ENCODE measurements at places on chromosomes 6 and 20. TPM values are rescaled to one million over a fixed set of nuclear protein-coding genes. Genes with fewer than 3 reads are reported as not detected.

Gene OPN5
- not detected for total RNA-seq

GRCh38 chr6:113432521-113433334 is 424.4 kb upstream of the MARCKS start:
- no peak for DNase-seq

DNA sequence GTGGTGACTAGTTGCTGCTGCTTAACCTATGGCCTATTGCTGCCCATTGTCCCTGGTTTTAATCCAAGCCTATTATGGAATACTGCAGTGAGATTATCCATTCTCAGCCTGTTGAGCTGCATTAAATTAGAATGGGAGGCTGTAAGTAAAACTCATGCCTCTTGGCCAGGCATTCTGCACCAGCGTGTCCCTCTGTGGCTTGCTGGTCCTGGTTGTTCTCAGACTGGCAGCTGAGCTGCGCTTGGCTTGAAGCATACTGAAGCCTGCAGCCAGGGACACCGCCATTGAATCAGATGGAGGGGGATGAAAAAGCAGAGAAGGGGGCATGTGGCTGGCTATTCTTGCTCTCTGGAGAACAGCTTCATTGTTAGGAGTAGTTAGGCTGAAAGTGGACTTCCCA is 15.6 kb downstream of the LRRN4 start:
- DNase-seq, result no peak

DNA sequence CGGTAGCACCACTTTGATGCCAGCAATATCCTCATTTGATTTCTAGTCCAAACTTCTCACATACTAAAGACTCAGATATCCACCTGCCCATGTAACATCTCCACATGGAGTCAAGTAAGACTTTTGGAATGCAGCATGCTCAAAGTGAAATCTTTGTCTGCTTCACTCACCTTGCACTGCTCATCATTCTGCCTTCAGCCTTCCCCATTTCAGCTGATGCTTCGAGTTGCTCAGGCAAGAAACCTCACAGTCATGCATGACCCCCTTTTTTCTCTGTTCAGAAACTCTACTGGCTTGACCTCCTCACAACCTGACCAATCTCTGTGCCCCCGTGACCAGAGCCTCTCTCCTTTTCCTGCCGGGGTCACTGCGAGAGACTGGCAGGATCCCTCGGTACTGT is 41.0 kb upstream of the KIF25 start:
- no peak for DNase-seq

DNA sequence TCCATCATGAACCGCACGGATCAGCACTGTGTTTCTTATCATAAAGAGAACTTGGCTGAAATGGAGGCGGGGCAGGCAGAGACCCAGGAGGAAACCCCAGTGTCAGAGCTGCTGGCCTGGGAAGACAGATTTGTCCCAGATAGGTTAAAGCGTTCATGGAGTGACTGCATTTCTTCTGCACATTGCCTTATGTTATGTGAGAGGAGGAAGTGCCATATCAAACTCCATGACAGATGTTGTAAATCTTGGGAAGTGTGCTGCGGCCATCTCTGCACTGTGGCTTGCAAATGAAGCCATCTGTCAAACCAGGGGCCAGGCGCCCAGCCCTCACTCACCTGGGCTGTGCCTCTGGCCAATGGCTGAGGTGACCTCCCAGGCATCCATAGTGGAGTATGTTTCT is 163.0 kb downstream of the SLC24A3 start:
- DNase-seq, result no peak
